ENCODE measurements at places on chromosomes 4 and X. TPM values are rescaled to one million over a fixed set of nuclear protein-coding genes. Genes with fewer than 3 reads are reported as not detected.
A peak's percentile ranks its signal among the peaks of the same experiment; 100 is the strongest.

DNA sequence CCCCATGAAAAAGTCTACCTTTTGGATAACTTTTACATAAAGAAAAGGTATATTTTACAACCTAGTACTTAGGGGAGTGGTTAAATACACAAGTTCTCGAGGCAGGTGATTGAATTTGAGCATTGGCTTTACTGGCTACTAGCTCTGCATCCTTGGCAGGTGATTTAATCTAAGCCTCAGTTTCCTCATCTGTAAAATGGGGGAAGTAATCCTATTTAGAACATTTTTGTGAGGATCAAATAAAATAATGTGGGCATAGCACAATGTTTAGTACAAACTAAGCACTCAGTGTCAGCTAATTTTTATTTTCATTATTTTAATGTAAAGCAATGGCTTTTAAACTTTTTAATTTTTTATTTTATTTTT is 102.9 kb downstream of the CEP135 start:
- no peak for DNase-seq

DNA sequence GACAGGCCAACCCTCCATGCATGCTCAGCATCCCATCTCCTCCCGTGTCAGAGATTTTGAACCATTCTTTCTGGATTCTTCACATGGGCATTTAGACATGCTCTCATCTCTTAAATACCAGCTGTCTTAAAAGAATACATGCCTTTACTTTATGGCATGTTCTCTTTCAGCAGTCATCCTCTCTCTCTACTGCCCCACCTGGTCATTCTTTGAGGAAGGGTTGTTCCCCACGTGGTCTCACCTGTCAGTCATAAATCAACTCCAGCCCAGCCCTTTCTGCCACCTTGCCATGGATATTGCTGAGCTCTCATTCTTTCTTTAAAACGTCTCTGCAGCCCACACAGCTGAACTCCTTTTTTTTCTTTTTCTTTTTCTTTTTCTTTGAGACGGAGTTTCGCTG is 111.3 kb downstream of the ARHGAP10 start:
- no peak for DNase-seq

DNA sequence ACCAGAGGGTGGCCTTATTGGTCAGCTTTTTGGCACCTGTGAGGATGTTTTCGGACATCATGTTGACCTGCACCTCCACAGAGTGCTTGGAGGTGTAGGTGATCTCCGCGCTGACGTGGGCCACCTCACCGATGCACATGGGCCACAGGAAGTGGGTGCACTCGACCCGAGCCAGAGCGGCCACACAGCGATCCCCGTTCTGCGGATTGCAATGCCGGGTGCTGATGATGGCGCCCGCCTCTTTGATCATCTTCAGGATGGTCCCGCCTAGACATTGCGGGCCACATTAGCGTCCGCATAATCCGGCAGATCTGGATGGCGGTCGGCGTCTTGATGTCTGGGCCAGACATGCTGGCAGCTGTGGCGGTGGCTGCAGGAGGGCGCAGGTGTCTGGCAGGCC is 12.9 kb upstream of the N4BP2 start:
- no peak for DNase-seq

- no peak for DNase-seq
These were observed 102.1 kb downstream of the DCK start for GRCh38 chr4:71095545-71095944.

GRCh38 chr4:5409972-5410618 is 298.3 kb downstream of the EVC2 start:
- DNase-seq = no peak

GRCh38 chrX:110408949-110409588 is 50.4 kb downstream of the RTL9 start:
- DNase-seq = no peak

Gene NPNT
- total RNA-seq = 6.5 TPM

DNA sequence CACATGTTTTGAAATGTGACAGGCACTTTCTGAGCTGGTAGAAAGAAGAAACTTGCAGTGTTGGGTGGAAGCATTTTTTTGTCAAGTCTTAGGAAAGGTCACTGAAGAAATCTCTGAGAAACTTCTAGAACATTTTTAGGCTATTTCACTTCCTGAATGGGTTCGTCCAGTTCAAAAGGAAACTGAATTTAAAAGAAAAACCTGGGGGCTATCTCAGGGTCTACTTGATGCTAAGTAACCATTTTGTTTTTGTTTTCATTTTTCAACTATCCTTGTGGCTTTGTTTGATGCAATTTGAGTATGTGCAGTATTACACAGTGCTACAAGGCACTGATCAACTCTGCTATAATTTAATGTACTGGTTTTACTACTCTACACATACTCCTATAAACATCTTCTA is 34.0 kb upstream of the AMOT start:
- no peak for DNase-seq

Gene CSAG2
- total RNA-seq = not detected

- DNase-seq = no peak
These were observed 379.0 kb upstream of the RASGEF1B start for GRCh38 chr4:81850701-81851100.

- DNase-seq = no peak
These were observed 55.4 kb downstream of the ZNF827 start for GRCh38 chr4:145883101-145883694.

Gene CCNA2
- total RNA-seq = 27.3 TPM

Gene ENPP6
- total RNA-seq = not detected

DNA sequence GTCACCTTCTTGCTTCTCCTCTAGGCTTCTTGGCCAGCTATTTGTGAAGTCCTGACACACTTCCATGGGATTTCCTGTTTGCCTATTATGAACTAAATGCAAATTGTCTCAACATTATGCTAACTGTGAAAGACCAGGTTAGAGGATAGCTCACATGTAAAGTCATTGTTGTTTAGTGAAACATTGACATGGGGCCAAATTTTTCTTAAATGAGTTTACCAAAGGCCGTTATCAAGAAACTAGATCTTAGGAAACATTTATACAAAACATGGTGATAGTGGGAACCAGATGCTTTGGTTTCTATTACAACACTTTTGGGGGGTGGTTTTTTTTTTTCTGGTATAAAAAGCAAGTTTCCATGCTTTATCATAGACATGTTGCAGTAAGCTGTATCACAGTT is 466.8 kb upstream of the FAM241A start:
- no peak for DNase-seq

- no peak for DNase-seq
These were observed 85.7 kb downstream of the CORIN start for GRCh38 chr4:47752214-47752613.

DNA sequence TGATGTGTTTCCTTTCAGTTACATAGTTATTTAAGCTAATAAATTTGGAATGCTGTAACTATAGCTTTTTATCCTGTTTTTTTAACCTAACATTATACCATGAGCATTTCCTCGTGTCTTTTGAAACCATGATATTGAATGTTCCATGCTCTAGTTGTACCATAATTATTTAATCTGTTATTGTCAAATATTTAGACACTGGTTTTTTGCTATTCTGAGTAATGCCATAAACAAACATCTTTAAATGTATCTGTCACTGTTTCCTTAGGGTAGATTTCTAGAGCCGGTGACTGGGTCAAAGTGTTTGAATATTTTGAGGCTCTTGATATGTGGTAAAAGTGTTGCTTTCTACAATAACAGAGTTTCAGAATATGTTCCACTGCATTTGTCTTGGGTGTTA is 5.4 kb downstream of the IGBP1 start:
- DNase-seq = no peak

DNA sequence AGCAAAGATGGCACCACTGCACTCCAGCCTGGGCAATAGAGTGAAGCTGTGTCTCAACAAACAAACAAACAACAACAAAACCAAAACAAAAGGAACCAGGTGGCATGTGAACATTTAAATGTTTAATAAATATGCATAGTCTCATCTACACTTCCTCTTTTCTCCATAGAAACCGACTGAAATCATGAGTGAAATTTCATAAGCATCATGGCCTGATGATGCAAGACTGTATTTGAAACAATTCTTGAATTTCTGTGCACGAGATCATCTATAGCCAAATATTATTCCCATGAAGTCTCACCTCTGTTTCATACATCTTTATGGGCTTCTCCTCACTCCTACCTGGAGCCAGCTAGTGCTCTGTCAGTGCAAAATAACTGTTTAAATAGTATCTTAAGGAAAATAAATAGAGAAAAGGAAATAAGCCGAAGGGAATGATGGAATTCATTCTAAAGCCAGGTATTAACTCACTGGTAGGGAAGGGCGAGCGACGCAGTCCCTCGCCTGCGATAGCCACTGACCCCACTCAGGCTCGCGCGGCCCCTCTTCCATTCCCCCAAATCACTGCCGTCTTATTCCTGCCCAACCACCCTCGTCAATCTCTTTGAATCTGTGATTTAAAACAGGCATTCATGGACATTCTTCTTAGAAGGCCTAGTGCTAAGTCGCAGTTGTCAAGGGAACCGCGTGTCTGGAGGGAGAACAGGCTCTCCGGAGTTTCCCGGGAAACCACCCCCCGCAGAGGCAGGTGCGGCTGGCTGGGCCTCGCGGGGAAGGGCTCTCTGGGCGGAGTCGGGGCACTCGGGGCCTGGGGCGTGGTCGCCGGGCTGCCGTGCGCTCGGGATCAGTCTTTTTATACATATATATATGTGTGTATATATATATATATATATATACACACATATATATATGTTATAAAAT is 52.4 kb upstream of the TRIM2 start:
- DNase-seq = peak; percentile 69

DNA sequence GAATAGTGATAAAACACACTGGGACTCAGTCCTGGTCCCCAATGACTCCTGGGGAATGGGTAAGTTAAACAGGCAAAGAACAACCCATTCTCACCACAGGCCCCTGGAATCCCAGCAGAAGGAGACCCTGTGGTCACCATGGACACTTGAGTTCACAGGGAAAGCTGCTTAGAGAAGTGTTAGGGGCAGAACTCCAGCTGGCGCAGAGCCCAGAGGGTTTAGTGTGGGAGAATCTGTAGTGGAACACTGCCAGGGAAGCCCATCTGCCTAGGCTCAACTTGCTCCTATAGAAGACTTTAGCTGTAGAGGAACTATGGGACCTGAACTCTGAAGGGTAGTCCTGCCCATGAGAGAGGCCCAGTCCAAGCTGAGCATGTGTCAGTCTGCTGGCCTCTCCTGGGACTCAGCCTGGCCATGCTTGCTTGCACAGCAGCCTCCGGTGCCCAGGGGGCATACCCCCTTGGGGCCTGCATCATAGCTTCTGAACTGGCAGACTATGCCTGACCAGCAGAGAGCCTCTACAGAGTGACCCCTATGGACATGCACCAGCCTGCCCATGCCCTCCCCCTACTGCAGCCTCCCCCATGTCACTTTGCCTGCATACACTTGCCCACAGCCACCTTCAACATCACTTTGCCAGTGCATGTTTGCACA is 343.5 kb downstream of the IDS start:
- no peak for DNase-seq

GRCh38 chr4:105944540-105944939 is 49.3 kb downstream of the NPNT start:
- no peak for DNase-seq

DNA sequence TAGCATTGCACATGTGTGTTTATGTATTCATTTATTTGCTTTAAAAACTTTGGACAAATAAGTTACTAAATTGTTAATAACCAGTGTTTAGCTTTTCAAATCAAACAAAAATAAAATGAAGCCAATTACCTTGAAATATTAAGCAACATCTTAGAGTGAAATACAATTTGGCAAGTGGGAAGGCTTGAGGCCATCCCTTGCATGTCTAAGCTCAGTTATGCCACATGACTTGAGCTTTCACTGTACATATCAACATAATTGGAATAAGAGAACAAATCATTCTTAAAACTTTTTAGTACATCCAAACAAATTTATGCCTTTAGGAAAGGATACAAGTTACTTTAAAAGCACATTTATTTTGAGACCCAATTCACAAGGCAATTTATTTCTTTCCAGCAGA is 640.6 kb downstream of the SPRY1 start:
- no peak for DNase-seq

Gene RTL5
- 21.1 TPM for total RNA-seq

DNA sequence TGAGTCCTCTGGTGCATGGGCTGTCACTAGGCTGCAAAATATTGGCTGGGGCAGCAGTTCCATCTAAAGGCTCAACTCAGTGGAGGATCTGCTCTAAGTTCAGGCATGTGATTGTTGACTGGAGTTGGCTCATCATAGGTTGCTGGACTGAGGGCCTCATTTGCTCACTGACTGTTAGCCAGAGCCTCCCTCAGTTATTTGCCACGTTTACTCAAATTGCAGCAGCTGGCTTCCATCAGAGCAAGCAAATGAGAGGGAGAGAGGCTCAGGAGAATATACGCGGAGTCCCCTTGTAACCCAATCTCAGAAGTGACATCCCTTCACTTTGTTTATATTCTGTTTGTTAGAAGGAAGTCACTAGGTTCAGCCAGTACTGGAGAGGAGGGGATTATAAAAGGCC is 54.1 kb downstream of the BMP3 start:
- DNase-seq = no peak

DNA sequence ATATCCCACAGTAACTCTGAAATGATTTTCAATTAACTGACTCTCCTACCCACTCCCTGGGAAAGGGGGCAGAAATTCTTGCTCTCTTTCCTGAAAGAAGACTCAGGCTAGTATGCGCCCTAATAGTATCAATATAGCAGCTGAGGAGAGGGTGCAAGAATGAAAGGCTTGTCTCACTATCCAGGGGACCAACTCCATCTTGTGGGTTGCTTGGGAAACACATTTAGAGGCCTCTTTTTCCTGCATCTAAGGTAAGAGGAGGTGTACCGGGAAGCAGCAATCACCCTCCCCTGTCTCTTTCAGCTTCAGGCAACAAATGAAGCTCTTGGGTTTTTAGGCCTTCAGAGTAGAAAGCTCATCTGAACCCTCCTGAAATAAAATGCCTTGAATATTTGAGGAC is 11.3 kb downstream of the TMEM255A start:
- no peak for DNase-seq

GRCh38 chr4:176409627-176410026 is 89.9 kb downstream of the SPCS3 start:
- no peak for DNase-seq

DNA sequence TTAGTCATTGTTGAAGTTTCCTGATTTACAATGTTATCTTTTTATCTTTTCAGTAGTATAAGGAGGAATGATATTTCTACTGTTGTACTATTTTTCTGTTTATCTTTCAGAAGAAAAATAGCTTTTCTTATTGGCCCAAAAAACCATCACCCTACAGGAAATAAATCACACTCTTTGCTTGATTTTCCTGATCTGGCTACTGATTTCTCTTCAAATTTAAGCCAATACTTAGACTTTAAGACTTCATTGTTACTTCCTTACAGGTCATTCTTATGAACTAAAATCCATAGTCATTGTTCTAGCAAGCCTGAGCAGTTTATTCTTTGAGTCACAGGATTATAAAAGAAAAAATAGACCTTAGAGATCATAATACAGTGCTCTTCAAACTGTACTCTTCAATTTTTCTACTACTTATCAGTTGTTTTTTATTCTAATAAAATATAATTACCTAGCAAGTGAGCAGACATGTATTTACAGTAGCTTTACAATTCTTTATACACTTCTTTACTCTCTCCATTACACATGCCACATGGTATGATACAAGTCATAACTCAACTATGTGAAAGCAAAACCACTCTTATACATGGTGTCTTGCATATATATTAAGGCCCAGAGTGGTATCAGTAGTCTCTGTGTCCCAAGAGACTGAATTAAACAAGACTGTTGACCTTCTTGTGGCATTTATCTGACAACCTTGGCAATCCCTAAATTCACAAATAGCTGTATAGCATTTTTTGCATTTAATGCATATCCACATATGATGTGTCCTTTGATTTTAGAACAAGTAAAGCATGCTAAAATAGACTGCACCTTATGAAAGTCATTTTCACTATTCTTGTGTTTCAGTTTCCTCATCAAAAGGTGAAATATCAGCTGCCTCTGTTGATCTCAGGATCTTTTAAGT is 47.9 kb downstream of the TET2 start:
- DNase-seq = no peak

- DNase-seq = no peak
These were observed 81.0 kb upstream of the ESX1 start for GRCh38 chrX:104335756-104336155.

Gene MAML3
- total RNA-seq = 44.4 TPM
